Neural progenitor cell (in vitro differentiated cells): ENCODE measurements at places on chromosomes 16 and 17. TPM values are rescaled to one million over a fixed set of nuclear protein-coding genes. Genes with fewer than 3 reads are reported as not detected.

Gene OTOP3
- total RNA-seq: not detected in 2 replicates

Gene KRT222
- total RNA-seq: 0.39 and 2.8 TPM in 2 replicates

Gene TNFRSF13B
- not detected in 2 replicates for total RNA-seq

Gene SKAP1
- not detected in 2 replicates for total RNA-seq

Gene ABCC11
- total RNA-seq: 0.09 TPM in 1 of 2 replicates, not detected in the other

Gene TBC1D26
- total RNA-seq: 0.58 and 4.4 TPM in 2 replicates

Gene PRSS33
- 0.40 and 0.73 TPM in 2 replicates for total RNA-seq

Gene ZDHHC1
- 1.5 and 2.2 TPM in 2 replicates for total RNA-seq

Gene ADAD2
- not detected in 2 replicates for total RNA-seq

Gene PIK3R5
- 0.90 and 0.99 TPM in 2 replicates for total RNA-seq

Gene CMTM2
- not detected in 2 replicates for total RNA-seq

Gene RHBDF1
- 11.0 and 24.4 TPM in 2 replicates for total RNA-seq

Gene DOC2A
- 3.1 and 8.1 TPM in 2 replicates for total RNA-seq

Gene TBC1D28
- 0.09 TPM in 1 of 2 replicates, not detected in the other for total RNA-seq
